ENCODE measurements at places on chromosomes 13 and 19.

DNA sequence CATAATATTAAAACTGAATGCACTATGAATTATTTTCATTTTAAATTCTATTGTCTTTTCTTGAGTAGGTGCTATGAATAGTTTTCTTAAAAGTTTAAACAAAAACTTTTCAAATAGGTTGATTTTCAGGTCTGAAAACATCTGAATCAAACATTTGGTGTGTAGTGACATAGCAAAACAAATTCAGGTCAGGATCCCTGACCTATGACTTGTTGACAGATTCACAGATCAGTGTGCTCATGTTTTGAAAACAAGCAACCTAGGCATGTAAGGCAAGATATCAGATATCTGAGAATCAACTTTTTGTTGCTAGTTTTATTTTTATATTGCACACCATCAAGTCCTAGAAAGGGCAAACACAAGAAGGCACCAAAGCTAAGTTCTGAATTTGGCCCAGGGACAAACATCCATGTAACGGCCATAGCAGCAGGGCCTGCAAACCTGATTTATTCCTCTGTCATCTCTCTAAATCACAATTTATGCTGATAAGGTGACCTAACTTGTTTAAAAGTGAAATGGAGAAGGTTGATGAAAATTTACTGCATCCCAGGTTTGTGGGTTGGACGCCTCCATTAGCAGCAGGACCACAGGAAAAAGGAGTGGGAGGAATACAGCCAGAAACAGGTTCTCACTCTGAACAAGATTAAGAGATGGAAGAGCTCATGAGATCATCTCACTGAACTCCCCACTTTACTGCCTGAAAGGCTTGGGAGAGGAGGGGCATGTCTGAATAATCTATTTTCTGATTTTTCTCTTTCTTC lies 337.7 kb downstream of the KCNRG start:
- DNase-seq: no peak

DNA sequence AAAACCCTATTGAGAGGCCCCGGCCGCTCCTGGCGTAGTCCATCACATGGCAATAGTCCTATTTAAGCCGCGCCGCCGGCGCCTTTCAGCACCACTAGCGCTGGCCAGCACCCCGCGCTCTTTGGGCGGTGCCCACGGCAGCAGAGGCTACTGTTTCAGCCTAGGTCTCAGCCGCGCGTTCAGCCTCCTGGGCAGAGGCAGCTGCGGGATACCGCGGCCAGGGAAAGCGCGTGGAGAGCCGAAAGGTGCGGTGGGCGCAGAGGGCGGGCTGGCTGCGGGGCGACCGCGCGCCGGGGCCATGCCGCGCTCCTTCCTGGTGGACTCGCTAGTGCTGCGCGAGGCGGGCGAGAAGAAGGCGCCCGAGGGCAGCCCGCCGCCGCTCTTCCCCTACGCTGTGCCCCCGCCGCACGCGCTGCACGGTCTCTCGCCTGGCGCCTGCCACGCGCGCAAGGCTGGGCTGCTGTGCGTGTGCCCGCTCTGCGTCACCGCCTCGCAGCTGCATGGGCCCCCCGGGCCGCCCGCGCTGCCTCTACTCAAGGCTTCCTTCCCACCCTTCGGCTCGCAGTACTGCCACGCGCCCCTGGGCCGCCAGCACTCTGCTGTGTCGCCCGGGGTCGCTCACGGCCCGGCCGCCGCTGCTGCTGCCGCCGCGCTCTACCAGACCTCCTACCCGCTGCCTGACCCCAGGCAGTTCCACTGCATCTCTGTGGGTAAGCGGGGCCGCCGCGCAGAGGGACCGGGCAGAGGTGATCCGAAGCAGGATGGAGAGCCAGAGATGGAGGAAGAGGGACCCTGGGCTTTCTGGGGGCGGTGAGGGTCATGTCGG lies at the start of gene GSX1:
GSX1 (plus strand) TSS at position 91 of the 826 bp plus-strand sequence; CDS start at position 299, 208 bp downstream.
- no peak for DNase-seq

GRCh38 chr13:73065036-73065435 lies 6.2 kb downstream of the KLF5 start:
- DNase-seq: no peak

DNA sequence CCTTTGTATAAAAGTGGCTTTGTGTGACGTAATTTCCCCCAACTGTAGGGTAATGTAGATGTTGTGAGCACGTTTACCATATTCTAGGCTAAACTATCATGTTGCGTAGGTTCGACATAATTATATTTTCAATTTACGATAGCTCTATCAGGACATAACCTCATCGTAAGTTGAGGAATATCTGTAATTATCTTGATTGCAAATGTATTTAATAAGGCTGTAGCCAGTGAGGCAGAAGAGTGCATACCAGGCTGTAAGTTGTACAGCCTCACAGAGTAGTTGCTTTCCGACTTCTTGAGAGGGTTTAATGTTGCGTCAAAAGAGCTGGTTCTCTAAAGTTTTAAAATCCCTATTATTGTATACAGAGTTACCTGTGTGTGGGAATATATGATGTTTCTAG lies 839.4 kb upstream of the GPC6 start:
- DNase-seq: no peak

DNA sequence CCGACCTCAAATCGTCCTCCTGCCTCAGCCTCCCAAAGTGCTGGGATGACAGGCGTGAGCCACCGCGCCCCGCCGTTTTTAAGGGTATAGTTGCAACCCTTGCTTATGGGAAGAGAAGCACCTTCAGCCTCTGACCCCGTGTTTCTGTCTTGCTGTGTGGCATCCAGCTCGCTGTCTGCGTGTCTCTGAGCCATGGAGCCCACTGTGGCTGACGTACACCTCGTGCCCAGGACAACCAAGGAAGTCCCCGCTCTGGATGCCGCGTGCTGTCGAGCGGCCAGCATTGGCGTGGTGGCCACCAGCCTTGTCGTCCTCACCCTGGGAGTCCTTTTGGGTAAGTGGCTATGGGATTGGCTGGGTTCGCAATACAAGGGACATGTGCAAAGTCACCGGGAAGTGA lies 29.5 kb downstream of the TMPRSS9 start:
- DNase-seq: no peak

GRCh38 chr19:1052349-1052975 lies 12.6 kb downstream of the ABCA7 start:
- no peak for DNase-seq

DNA sequence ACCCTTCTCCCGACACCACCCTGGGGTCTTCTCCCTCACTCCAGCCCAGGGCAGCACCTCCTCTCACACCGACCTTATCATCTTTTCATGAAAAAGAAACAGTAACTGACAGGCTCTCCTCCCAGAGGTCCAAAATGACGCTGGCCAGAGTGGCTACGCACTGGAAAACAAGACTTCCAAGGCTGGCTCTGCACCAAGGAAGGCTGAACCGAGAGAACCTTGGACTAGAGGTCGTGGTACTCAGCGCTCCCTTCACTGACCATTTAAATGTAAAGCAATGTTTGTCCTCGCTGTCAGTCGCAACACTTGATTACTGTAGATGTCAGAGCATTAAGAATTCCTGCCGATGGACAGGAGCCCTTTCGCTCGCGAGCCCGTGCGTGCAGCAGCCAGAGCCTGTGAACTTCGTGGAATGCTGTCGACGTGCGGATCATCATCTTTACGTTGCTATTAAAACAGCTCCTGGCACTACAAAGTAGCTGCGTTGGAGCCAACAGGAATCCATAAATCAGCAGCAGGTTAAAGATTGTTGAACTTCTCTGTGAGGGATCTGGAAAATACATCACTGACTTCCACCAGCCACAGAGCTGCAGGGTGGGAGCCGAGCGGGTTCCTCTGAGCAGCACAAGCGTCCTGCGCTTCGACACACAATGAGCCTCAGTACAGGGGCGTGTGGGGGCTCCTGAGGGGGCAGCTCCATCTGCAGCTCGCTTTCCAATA lies 125.5 kb upstream of the MCF2L start:
- no peak for DNase-seq

GRCh38 chr13:44752164-44752563 lies 176.0 kb upstream of the TSC22D1 start:
- no peak for DNase-seq

GRCh38 chr13:94987869-94988268 lies 275.5 kb upstream of the SOX21 start:
- DNase-seq: no peak

DNA sequence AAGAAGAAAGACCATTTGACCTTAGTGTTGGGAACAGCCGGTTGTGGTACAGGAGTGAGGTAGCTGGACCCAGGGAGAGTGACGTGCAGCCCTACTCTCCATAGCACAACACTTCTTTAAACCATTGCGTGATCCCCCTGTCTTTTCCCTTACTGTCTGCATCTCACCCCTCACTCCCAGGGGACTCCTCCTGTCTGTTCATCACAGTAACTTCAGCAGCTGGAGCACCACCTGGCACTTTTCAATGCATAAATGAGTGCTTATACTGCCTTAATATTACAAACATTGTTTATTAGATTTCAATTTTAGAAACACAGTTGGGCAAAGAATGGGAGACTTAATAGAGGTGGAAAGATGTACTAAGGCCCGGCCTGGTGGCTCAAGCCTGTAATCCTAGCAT lies 285.5 kb downstream of the UQCRFS1 start:
- no peak for DNase-seq

DNA sequence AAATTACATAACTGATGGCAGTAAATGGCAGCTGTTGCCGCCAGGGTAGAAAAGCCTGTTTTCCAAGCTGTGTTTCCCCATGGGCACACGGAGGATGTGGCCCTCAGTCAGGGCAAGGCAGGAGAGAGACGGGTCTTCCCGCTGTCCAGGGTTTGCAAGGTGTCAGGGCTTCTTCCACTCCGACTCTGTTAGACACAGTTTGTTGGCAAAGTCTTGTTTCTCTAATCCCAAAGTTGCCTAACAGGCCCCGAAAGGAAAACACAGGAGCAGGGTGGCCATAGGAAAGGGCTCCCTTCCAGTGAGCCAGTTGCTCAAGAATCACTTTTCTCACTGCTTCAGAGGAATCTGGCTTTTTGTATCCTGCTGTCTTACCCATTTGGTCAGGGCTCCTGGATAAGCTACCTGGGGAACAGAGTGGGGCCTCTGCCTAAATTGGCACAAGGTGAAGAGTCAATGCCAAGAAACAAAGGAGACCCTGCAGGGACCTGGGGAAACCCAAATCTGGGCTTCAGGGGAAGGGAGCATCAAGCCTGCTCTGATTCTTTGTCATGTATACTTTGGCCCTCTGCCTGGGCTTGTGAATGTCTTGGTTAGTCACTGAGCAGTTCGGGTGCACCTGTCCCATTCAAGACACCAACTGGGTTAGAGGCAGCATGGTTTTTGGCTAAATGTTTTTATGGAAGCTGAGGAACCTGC lies 29.0 kb upstream of the CXCL17 start:
- DNase-seq: no peak

- DNase-seq: no peak
These were observed 698.2 kb downstream of the FGF9 start for GRCh38 chr13:22369090-22369489.

DNA sequence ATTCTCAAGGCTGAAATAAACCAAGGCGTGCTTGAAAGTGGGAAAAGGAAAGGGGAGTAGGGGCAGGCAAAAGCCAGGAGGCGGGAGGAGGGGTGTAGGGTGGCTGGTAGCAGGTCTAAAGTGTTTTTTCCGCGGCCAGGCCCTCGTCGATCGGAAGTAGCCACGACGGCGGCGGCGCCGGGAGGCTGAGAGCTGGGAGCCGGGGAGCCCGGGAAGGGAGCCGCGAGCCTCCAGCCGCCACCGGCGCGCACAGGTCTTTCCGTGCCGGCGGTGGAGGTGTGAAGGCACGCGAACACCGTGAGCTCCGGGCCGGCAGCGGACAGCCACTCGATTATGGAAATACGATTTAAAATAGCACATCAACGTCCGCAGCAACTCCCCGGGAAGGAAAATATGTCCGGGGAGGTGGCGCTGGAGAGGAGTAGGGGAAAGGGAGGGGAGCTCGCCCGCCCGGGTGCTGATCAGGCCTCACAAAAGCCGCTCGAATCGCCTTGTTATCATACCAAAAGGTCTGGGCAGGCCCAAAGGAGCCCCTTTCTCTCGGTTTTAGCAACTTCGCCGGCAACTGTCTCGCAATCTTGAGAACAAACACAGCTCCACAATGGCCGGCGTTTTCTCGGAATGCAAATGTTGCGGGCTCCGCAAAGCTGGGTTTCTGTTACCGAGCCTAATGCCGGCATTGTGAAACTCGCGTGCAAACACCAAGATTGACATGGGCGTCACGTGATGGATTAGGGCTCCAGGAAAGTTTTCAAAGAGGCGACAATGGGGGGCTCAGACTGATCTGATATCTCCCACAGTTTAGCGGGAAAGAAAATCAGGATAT lies 2.9 kb upstream of the PCDH8 start:
- peak; percentile 85 for DNase-seq

DNA sequence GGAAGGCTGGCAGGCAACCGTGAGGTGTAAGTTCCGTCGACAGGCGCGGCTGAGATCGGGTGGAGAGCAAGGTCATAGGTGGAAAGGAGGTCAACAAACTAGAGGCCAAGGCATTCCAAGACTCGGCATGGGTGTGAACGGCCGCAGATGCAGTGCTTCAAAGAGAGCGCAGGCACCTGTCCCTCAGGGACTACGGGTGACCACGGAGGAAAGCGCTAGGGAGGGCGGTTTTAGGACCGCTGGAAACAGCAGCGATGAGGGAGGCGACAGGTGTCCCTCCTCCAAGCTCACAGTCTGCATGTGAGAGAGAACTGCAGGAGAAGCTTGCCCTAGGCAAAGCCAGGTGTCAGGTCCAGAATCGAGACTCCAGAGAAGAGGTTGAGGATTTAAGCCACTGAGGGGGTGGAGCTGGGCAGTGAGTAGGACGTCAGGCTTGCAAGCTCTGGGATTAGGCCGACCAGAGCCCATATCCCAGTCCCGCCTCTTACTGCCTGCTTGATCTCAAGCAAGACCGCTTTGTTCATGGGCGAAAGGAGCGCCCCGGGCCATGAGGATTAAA lies 1.6 kb upstream of the MLNR start:
- no peak for DNase-seq

- DNase-seq: no peak
These were observed 129.2 kb upstream of the PEG3 start for GRCh38 chr19:56969759-56970178.

GRCh38 chr13:18947376-18947977 lies 234.1 kb downstream of the TUBA3C start:
- no peak for DNase-seq

DNA sequence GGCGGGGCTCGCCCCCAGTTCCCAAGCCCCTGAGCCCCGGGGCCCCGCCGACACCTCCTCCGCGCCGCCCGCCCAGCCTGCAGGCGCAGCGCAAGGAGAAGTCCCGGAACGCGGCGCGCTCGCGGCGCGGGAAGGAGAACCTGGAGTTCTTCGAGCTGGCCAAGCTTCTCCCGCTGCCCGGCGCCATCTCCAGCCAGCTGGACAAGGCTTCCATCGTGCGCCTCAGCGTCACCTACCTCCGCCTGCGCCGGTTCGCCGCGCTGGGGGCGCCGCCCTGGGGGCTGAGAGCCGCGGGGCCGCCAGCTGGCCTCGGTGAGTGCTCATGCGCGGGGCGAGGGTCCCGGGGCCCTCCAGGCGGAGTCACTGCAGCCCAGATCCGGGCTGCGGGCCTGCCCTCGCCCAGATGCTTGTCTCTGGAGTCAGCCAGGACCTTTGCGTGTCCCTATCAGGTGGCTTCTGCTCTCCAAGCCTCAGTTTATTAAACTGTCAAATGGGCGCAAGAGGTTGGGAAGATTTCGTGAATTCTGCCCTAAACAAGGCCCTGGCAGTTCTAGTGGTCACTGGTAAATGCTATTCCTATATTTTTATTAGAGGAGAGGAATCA lies 2.0 kb downstream of the NPAS1 start:
- no peak for DNase-seq

GRCh38 chr13:77720988-77721387 lies 23.5 kb downstream of the SLAIN1 start:
- DNase-seq: no peak

- DNase-seq: peak; percentile 53
These were observed 41.6 kb downstream of the NDFIP2 start for GRCh38 chr13:79522583-79522982.

Data from GM12864 (cell line).